ENCODE measurements at places on chromosomes 1 and 21. TPM values are rescaled to one million over a fixed set of nuclear protein-coding genes. Genes with fewer than 3 reads are reported as not detected.

- no peak for DNase-seq
These were observed 43.6 kb upstream of the CCDC190 start for GRCh38 chr1:162904579-162904978.

GRCh38 chr1:217562229-217562878 lies 68.5 kb downstream of the GPATCH2 start:
- no peak for DNase-seq

- no peak for DNase-seq
These were observed 251.7 kb upstream of the DPYD start for GRCh38 chr1:98172578-98172977.

DNA sequence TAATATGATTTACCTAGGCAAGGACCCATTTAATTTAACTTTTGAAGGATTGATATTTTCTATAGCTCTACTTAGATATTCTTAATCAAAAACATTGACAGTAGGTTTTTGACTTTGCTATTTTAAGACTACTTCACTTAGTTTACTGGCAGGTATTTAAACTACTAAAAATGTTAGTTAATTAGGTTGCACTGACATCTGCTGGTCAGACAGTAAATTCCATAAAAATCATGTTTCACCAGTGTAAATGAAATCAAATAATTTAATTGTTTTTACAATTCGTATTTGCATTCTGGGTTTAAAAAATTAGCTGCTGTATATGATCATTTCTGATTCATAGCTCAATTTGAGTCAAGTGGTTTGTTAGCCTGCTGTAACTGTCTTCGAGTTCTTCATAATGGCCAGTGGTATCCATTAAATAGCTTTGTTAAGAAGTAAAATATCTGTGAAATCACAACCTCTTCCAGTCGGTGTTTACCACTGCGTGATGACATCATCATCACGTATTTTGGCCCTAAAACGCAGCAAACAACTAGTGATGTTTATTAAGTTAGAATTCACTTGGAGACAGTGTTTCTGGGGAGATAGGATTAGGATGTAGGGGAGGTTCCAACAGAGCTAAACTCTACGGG lies 26.2 kb downstream of the EXTL2 start:
- DNase-seq = no peak

Gene RNF223
- total RNA-seq = not detected

Gene MTR
- total RNA-seq = 32.1 TPM

Gene MXRA8
- 11.3 TPM for total RNA-seq
